ENCODE measurements at places on chromosomes 6 and 20.

- no peak for DNase-seq
These were observed 7.4 kb upstream of the CD83 start for GRCh38 chr6:14110001-14110818.

GRCh38 chr6:156430386-156430785, 346.8 kb upstream of the ARID1B start:
- no peak for DNase-seq

DNA sequence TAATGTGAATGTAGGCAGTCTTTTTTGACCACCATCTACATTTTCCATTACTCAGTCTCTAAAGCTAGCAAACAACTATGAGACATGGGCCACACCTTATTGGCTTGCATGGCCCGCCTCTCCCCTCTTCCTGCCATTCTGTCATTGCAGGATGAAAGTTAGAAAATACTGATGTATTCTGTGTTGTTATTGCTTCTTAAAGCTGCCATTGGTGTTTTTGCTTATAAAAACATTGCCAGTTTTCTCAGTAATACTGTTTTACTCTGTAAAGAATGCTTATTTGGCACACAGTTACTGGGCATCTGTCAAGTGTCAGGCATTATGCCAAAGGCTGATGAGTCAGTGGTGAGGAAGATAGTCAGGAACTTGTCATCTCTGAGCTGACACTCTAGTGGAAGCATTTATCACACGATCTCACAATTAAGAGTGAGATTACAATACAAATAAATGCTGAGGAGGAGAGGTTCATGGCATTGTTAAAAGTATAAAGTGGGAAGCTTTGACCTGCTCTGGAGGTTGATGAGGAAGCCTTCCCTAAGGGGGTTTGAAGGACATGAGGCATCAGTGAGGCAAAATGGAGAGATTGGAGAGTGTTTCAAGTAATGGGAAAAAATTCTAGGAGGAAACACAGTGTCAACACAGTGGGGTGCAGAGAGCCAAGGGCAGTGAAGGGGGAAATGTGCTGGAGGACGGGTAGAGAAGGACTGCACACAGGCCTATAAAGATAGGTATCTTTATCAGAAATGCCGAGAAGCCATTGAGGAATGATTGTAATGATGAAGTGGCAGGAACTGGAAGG, 14.7 kb downstream of the KLHL32 start:
- DNase-seq, result no peak

GRCh38 chr6:74568861-74569260, 637.0 kb downstream of the COL12A1 start:
- DNase-seq, result no peak

DNA sequence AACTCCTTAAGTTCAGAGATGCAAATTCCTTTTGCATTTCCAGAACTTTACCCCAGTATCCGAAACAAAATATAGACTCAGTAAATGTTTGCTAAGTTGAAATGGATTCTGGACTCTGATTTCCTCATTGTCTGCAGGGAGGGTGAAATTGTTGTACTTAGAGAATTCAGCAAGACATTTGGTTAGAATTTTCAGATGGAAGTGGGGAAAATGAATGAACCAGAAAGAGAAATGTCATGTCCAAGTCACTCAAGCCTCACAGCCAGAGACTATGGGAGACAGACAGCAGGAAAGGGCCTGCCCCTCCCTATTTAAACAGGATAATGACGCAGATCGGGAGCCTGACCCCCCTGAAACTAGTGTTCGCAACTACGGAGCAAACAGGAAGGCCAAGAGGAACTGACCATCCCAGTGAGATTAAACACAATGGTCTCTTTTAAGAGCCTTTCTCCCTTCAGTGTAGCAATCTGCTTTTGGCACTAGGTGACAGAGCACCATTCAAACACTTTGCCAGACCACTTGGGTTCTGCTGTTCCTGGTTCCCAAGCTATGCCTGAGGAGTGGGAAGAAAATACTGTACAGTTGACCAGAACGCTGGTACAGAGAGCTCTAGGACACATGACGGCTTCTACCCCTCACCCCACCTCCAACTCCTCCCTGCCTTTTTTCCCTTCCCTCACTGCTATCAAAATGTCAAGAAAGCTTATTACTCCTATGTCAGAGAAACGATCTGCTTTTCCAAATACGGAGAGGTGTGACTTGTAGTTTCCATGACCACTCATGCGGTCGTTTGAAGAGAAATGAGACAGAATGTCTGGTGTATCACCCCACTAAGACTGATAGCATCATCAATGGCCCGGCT, 13.7 kb downstream of the NEDD9 start:
- DNase-seq, result no peak
